ENCODE measurements at places on chromosomes 2 and 18.

DNA sequence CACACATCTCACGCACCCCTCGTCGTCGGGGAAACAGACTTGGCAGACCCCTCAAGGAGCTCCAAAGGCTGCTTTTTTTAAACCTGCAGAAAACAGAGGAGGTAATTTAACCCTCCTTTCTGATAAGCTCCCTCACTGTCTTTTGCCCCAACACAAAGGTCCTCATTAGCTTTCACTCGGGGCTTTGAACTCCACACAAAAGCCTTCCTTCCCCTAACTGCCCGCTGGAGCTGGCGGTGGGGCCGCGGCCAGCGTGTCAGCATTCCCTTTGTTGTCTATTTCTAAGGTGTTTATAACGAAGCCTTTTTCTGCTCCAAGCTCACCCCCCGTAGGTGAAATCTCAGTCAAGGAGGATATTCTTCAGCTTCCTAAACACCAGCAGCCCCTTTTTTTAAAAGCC lies 43.5 kb upstream of the ID2 start:
- DNase-seq, result no peak

- no peak for DNase-seq
Measured at GRCh38 chr2:62568074-62568473, 62.1 kb upstream of the TMEM17 start.

- no peak for DNase-seq
Measured at GRCh38 chr18:63205791-63206252, 113.7 kb downstream of the BCL2 start.

GRCh38 chr18:79260510-79260909 lies 135.2 kb upstream of the NFATC1 start:
- DNase-seq, result no peak
